ENCODE measurements at places on chromosomes 6 and 20. TPM values are rescaled to one million over a fixed set of nuclear protein-coding genes. Genes with fewer than 3 reads are reported as not detected.

DNA sequence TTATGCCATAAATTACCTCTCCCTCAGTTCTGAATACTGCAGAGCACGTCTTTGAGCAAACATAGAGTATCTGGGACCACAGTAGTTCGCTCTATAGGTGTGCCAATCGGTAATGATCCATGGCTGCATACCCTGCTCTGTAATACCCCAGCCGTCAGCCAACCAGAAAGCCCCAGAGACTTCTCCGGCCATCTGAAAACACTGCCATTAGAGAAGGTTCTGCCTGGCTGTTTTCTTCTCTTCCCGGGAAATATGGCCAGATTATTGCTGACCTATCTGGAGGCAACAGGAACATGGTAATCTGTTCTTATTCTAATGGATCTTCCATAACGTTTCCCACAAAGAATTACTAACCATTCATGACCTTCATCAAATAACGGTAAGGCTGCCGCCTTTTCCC is 139.9 kb downstream of the RPS12 start:
- DNase-seq, result no peak

DNA sequence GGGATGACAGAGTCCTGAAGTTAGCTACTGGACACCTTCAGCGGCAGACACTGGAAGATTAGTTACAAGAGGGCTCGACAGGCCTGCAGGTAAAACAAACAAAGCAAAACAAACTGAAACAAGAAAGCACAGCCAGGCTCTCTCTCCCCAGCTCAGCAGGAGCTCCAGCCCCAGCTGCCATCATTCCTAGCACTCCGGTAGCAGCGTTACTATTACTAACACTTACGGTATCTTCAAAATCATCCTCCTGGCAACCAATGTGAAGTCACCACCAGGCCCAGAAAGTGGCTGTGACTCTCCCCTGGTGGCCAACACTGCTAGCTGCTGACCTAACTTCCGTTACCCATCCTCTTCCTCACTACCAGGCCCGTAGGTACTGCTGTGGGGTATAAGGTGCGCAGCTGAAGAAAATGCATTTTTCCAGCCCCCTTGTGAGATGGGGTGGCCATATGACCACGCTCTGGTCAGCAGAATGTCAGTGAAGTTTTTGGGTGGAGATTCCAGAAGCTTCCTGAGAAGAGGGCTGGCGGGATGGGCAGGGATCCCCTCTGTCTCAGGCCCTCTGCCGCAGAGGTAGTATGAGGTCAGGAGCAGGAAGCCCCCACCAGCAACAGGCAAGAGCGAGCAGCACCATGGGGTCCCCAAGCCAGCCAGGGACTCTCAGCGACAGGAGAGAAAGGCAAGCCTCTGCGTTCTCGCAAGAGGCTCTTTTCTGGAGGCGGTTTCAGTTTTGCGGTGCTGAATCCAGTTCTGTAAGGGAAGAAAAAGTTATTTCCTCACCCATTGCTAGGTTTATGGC is 37.4 kb upstream of the TBXT start:
- DNase-seq, result no peak

GRCh38 chr6:14754751-14755513 is 490.9 kb upstream of the JARID2 start:
- DNase-seq, result no peak

DNA sequence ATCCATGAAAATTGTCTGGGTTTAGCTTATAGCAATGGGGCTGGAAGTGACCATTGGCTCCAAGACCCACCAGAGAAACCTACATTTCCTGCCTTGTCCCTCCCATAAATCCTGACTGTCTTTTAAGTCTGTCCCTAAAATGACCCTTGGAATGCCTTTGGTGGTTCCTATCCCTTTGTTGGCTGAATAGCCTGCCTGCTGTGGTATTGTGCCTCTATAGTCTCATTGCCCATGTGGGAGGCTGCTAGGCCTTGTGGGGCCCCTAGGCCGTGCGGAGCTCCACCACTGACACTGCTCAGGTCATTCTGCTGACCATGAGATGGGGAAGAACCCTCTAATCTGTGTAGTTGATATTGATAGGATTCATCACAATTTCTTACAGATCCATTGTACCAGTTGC is 43.3 kb downstream of the SCP2D1 start:
- no peak for DNase-seq

GRCh38 chr6:17851001-17851719 is 136.3 kb downstream of the KIF13A start:
- no peak for DNase-seq

DNA sequence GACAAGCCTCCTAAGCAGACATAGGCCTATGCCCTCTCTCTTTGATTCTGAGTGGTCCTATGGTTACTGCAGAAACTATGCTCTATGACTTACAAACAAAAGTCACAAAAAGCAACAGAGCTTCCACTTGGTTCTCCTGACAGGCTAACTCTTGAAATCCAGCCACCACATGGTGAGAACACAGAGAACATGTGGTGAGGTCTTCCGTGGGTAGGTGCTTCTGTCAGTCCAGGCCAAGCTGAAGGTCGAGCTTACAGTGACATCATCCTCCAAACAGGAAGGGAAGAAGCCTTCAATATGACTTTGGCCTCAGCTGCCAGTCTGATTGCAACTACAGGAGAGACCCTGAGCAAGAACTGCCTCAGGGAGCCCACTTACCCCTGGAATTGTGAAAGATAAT is 265.5 kb downstream of the TBX18 start:
- DNase-seq, result no peak

DNA sequence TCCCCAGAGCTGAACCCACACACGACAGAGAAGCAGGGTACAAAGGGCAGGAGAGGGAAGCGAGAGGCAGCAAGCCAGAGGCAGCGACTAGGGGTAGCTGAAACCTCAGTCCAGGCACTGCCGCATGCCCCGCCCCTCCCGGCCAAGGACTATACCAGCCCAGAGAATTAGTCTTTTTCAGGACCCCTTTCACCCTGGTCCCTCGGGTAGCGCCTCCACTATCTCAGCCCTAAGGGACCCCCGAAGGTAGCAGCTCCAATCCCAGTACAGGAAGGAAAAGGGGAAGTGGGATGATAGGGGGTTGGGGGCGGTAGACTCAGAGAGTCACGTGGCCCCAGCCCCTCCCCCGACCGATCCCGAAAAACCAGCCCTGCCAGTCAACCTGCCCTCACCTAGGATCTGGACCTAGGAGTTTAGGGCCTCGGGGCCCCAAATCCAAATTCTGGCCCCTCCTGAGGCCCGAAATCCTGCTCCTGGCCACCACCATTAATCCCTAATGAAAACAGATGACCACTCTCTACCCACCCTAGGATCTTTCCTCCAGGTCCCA is 1.3 kb downstream of the RGL2 start:
- DNase-seq, result no peak

DNA sequence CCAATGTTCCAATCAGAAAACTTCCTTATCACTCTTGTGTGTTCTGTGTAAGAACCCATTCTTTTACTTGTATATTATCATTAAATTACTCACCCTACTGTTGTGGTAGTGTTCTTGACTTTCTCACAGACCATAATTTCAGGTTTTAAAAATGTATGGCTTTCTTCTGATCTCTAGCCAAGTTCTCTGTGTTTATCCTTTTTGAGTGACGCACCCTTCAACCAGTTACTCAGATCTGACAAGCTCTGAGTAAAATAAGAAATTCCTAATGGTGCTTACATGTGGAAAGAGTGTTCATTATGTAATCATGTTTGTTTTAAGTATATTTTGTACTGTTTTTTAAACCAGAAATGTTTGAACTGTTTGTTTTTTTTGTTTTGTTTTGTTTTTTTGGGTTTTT is 11.0 kb downstream of the TBPL1 start:
- no peak for DNase-seq

GRCh38 chr20:64063389-64064144 is 569 bp downstream of the TCEA2 start:
- no peak for DNase-seq

DNA sequence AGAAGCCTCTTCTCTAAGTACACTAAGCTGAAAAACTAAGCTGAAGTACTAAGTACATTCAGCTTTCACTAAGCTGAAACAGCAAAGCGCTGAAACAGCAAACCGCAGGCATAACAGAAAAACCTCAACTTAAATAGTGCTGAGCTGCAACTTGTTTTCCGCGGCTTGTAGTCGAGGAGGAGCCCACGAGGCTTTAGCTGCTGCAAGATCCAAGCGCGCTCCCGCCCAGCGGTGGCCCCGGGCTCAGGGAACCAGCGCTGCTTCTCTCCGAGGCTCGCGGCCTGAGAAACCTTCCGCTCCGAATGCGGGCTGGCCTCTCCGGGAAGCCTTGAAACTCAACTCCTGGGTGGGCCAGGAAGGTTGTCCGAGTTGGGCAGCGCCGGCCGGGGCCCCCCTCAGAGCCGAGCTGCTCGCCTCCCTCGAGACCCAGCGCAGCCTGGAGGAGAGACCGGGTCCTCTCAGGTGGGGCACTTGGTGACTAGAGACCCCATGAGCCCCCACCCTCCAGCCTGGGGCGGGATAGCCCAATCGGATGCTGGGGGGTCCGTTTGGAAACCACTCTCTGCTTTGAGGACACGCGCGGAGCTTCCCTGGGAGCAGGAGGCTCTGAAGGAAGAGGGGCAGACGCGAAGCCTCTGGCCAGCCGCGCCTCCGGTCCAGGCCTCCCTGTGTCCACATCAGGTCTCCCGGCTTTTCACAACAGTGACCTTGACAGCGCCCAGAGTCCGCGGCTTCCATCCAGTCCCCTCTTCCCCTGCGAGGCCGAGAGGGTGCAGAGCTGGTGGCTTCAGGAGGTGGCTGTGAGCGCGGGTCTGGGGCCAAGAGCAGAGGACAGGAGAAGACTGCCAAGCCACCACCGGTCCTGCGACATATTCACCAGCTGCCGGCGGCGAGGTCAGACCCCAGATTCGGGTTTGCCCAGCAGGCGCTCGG is 38.1 kb upstream of the HLA-E start:
- DNase-seq, result no peak

DNA sequence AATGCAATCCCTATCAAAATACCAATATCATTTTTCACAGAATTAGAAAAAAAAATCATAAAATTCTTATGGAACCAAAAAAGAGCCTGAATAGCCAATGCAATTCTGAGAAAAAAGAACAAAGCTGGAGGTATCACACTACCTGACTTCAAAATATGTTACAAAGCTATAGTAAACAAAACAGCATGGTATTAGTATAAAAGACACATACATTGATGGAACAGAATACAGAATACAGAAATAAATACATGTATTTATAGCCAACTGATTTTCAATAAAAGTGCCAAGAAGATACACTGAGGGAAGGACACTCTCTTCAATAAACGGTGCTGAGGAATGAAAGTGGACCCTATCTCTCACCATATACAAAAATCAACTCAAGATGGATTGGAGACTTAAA is 28.7 kb upstream of the AKAP12 start:
- DNase-seq, result no peak

DNA sequence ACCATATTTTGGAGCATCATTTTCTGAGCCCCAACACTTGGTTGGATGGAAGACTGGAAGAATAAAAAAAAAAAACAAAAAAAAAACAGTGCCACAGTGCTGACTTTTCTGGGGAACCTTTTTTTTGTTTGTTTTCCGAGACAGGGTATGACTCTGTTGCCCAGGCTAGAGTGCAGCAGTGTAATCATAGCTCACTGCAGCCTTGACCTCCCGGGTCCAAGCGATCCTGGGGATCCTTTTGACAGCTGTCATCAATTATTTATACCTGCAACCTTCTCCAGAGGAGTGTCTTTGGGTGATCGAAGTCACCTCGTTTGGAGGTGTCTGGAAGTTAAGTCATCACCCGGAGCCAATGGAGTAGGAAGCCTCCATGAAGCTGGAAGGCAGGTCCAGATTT is 7.8 kb upstream of the TPX2 start:
- DNase-seq, result no peak

DNA sequence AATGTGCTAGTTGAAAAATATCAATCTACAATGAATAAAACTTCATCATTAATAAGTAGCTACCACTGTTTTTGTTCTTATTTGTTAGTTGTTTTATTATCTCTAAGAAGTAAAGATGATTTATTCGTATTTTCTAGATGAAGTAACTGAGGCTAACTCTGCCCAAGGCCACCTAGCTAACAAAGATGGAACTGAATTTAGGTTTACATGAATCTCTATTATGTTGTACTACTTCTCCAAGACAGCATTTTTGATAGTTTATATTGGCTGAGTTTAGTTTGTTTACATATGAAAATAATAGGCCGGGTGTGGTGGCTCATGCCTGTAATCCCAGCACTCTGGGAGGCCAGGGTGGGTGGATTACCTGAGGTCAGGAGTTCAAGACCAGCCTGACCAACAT is 121.5 kb downstream of the NCOA3 start:
- DNase-seq, result no peak

DNA sequence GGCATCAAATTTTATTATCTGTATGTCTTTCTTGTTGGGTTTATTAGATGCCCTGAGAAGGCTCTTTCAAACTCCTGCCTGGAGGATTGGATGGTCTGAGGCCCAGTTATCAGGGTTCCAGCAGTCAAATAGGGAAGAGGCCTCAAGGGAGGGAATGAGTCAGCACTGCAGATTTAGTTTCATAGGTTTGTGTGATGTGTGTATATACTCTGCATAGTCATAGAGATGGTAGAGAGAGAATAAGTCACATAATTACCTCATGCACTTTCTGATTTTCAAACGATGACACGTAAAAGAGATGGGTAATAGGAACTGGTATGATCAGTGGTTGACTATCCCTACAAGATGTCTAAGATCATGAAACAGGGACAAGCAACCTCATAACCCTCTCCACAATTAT is 82.1 kb downstream of the ADAT2 start:
- DNase-seq, result no peak

GRCh38 chr20:1895674-1896483 is 672 bp downstream of the SIRPA start:
- no peak for DNase-seq

- no peak for DNase-seq
Measured at GRCh38 chr6:4250645-4251044, 115.3 kb upstream of the ECI2 start.

- no peak for DNase-seq
Measured at GRCh38 chr20:34472246-34472925, 43.8 kb upstream of the DYNLRB1 start.

DNA sequence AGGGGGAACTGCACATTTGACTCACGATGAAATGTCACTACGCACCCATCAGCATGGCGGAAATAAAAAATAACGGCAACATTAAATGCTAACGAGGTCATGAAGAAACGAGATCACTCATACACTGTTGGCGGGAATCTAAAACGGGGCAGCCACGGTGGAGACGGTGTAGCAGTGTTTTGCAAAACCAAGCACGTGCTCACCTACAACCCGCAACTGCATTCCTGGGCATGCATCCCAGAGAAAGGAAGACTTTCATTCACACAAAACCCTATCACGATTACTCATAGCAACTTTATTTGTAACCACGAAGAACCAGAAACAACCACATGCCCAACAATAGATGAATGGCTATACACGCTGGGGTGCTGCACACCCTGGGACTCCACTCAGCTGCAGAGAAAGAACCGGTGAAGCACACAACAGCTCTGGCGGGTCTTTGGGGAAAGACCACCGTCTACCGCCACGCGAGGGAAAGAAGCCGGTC is 77.0 kb downstream of the YTHDF1 start:
- no peak for DNase-seq

- DNase-seq, result no peak
Measured at GRCh38 chr6:25064006-25064405, 128.2 kb upstream of the RIPOR2 start.

- no peak for DNase-seq
Measured at GRCh38 chr6:168725802-168726201, 284.8 kb downstream of the SMOC2 start.

- DNase-seq, result no peak
Measured at GRCh38 chr20:56369179-56369578, 10.4 kb downstream of the FAM210B start.

The CCN6 gene
- total RNA-seq, result not detected

The COL19A1 gene
- not detected for total RNA-seq

The EDN3 gene
- not detected for total RNA-seq

The NRSN1 gene
- total RNA-seq, result not detected

The CRISP3 gene
- total RNA-seq, result not detected

The KCNK15 gene
- 6.3 TPM for total RNA-seq

The BHLHE23 gene
- total RNA-seq, result not detected

The CNKSR3 gene
- 13.8 TPM for total RNA-seq

The HTR1E gene
- total RNA-seq, result not detected
